Hematopoietic multipotent progenitor cell treated with erythropoietin and hydrocortisone succinate and interleukin-3 and kit ligand, for 4 days (in vitro differentiated cells): ENCODE measurements at places on chromosomes 3 and 15.

GRCh38 chr3:52525680-52526561 is 7.7 kb downstream of the NT5DC2 start:
- no peak for DNase-seq

DNA sequence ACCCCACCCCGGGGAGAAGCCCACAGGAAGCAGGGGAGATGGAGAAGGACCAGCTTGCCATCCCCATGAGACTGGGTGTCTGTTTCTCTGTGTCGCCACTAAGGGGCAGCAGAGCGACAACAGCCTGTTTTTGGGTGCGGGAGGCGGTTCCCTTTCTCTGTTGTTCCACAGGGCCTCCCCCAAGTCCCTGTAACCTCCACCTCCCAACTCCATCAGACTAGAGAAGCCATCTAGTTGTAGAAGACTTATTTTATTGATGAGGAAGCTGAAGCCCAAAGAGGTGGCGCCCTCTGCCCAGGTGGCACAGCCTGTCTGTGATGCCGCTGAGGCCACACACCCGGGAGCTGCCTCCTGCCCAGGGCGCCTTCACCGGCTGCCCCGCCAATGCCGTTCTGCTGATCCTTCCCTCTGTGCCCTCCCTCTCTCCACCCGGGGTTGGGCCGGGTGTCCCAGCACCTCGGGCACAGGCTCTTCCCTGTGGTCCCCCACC is 3.9 kb upstream of the CCDC9B start:
- peak; percentile 86 for DNase-seq

GRCh38 chr3:149592758-149593240 is 65.0 kb downstream of the WWTR1 start:
- DNase-seq, result no peak

- DNase-seq, result no peak
Observed at GRCh38 chr3:146390957-146391356, 78.4 kb downstream of the PLSCR2 start.

- DNase-seq, result no peak
Observed at GRCh38 chr3:78894787-78895186, 873.0 kb downstream of the ROBO1 start.

DNA sequence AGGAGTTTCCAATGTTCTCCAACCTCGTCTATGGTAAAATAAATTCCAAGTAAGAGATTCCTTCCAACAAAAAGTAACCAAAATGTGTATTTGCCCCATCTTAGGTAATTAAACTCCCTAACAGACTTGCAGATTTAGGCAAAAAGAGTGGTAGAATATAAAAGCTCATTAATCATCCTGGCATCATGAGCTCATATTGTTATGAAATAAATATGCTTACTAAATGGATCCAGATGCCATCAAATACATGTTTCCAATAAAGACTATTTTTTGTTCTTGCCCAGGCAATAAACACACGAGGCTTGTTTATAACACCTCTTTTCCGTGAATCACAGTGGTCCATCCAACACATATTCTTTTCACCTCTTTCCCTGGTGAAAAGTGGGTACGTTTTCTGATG is 189.4 kb downstream of the THSD4 start:
- no peak for DNase-seq
